ENCODE measurements at places on chromosomes 11 and 22.

DNA sequence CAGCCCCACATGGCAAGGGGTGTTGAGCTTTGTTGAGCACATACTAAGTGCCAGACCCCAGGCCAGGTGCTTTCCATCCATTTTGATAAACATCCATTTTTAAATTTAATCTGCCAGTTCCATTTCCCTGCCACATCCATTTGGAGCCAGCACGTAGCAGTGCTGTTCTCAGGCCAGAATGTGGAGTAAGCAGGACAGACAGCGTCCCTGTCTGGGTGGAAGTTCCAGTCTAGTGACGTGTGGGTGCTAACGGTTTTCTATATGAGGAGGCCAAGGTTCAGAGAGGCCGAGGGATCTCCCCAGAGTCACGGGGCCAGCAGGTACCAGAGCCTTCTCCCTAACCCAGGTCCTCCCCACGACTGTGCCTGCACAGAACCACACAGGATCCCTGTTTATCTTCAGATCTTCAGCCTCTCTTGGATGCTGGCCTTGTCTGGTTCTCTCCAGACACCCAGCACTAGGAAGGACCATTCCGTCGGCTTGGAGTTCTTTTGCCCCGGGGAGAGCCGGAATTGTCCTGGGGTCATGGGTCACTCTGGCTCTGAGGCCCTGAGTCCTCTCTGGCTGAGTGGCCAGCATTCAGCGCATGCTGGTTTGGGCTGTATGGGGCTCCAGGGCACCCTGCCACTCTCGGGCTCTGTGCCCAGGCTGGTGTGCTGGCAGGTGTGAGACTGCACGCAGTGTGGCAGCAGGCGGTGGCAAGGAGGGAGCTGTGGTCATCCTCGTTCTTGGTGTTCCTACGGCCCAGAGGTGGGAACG is 63.6 kb upstream of the PPARA start:
- no peak for DNase-seq

DNA sequence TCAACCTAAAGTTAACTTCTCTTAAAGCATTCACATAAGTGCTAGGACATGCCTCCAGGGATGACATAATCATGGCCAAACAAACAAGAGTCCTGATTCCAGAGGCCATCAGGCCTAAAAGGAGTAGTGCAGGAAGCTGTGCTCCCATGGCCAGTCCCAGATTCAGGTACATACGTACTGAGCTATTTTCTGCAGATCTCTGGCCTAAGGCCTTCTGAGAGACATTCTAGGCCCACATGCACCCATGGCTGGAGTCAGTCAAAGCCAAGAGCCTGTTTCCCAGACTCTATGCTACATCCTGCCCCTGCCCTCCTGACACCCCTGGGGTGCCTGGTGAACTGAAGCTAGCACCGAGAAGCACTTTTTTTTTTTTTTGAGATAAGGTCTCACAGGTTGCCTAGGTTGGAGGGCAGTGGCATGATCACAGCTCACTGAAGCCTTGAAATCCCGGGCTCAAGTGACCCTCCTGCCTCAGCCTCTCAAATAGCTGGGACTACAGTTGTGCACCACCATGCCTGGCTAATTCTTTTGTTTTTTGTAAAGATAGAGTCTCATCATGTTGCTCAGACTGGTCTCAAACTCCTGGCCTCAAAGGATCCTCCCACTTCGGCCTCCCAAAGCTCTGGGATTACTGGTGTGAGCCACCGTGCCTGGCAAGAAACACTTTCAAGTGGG is 553 bp downstream of the CD3D start:
- DNase-seq, result no peak

DNA sequence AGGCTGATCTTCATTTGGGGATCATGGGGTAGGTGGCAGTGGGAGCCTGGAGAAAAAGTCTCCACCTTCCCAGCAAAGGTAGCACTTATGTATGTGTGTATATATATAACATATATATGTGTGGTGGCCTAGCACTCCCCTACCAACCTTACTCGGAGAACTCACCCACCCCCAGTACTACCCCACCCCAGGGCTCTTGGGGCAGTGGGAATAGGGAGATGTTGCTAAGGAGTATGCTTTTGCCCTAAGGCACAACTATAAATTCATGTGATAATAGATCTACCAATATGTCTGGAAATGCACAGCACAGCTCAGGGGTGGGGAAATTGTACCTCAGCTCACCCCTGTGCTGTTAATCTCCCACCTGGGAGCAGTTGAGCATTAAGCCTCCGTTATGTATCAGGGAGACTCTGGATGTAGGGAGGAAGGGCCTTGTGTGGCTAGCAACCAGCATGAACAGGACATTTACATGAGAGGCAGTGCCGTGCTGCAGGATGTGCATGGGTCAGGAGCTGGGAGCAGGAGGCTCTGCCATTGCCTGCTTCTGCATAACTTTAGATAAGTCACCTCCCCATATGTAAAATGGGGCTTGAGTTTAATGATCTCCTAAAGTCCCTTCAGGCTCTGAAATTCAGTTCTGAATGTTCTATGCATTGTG is 57.3 kb downstream of the C11orf91 start:
- no peak for DNase-seq

DNA sequence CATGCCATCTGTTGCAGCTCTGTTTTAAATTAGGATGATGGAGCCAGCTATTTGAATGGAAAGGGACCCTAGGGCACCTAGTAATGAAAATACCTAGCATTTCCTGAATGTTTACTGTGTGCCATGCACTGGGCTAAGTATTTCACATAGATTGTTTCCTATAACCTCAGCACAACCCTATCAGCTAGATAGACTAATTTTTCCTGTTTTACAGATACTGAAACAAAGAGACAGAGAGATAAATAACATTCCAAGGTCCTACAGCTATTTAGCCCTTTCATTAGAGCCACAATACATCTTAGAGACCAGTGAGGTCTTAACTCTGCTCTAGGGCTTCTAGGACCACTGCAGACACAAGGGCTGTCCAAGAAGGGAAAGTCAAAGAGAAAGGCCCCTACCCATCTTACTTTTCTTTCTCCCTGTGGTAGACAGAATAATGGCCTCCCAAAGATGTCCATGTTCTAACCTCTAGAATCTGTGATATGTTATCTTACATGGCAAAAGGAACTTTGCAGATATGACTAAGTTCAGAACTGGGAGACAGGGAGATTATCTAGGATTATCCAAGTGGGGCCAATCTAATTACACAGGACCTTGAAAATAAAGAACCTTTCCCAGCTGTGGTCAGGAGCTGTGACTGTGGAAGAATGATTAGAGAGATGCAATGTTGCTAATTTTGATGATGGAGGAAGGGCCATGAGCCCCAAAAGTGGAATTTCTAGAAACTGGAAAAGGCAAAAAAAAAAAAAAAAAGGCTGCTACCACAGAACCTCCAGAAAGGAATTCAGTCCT is 157.0 kb downstream of the CCDC34 start:
- no peak for DNase-seq

- no peak for DNase-seq
These were observed 687 bp downstream of the ALKBH8 start for GRCh38 chr11:107564877-107565218.

- DNase-seq, result no peak
These were observed 25.3 kb downstream of the SHANK3 start for GRCh38 chr22:50697667-50698506.
